ENCODE measurements at places on chromosomes 13 and 19.

- no peak for DNase-seq
Measured at GRCh38 chr19:10286803-10287737, at the start of gene ICAM4. TSS of gene ICAM4 (plus strand) at chr19:10286955. CDS start at chr19:10287013, 58 bp downstream.

- no peak for DNase-seq
Measured at GRCh38 chr13:36950920-36951319, 30.9 kb upstream of the SMAD9 start.

- DNase-seq, result no peak
Measured at GRCh38 chr19:29841559-29842367, 30.0 kb downstream of the CCNE1 start.

DNA sequence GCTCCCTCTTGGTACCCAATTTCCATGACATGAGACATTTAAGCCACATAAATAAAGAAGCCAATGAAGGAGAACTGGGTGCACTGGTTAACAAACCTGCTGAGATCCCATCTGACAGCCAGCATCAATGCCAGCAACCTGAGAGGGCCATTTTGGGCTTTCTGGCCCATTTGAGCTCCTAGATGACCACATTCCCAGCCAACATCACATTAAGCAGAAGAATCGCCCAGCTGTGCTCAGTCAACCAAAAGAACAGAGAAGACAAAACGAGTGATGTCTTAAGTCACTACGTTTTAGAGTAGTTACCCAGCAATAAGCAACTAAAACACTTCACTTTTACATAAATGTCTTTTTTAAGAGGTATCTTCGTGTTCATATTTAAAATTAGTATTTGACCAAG is 21.9 kb downstream of the LCP1 start:
- DNase-seq, result no peak

GRCh38 chr19:15225760-15226159 is 6.5 kb downstream of the EPHX3 start:
- no peak for DNase-seq

DNA sequence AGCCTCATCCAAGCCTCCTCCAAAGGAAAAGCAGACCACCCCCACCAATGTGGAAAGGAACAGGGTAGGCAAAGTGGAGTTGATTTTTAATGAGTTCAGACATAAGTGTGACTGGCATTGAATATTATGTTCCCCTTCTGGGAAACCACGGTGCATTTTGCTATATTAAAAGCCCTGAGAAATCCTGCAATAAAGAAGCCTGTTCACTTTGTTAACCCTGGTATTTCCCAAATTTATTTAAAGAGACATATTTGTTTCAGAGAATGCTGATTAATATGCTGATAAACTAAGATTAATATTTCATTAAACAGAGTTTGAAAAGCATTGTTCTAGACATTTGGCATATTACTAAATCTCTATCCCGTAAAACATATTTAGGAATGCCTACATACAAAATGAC is 151.4 kb downstream of the FGF14 start:
- DNase-seq, result no peak

DNA sequence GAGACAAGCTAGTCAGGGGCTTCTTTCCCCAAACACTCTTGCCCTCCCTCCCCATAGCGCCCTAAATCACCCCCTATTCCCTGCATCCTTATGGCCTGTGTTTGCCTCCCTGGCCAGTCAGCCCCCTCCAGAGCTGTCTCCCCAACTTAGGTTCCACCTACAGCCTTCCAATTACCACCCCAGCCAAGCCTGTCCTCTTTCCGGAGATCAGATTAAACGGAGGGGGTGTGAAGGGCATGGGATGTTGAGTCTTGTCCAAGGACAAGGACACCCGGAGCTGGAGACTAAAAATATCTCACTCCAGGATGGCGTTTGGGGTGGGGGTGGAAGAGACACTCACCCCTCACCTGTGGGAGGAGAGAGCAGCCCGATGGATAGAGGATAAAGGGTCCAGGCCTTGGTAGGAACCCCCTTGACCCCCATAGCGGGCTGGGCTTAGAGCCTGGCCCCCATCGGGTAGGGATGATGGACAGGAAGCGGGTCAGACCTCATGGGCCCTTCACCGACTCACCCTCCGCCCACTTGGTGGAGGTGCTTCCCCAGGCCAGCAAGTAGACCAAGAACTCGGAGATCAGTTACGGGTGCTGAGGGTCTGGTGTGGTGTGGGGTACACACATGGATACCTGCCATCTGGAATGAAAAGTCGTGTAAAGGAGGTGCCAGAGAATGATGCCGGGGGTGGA is 6.0 kb downstream of the ZNF865 start:
- DNase-seq, result no peak

- no peak for DNase-seq
Measured at GRCh38 chr13:72165276-72165675, 298.3 kb upstream of the DACH1 start.

GRCh38 chr13:97848886-97849285 is 104.6 kb upstream of the IPO5 start:
- DNase-seq, result no peak

DNA sequence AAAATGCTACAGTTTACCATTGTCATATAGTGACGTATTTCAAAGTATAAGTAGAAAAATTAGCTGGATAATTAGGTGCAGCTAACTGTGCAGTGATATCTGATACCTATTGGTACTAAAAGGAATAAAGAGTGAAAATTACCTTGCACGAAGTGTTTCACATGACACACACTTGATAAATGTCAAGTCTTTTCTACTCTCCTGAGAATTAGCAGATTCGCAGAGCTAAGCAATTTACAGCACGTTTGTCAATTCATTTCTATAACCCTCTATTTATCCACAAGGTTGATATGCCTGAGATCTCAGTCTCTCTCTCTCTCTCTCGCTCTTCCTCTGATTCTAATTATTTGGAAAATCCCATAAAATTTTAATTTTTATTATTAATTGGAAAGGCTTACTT is 1109.0 kb downstream of the EFNB2 start:
- DNase-seq, result no peak

DNA sequence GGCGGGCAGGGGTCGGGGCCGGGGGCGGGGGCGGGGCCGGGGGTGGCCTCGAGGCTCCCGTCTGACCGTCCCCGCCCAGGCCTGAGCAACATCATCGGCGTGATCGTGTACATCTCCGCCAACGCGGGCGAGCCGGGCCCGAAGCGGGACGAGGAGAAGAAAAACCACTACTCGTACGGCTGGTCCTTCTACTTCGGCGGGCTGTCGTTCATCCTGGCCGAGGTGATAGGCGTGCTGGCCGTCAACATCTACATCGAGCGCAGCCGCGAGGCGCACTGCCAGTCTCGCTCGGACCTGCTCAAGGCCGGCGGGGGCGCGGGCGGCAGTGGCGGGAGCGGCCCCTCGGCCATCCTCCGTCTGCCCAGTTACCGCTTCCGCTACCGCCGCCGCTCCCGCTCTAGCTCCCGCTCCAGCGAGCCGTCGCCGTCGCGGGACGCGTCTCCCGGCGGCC is 9.4 kb upstream of the CACNG6 start:
- no peak for DNase-seq

DNA sequence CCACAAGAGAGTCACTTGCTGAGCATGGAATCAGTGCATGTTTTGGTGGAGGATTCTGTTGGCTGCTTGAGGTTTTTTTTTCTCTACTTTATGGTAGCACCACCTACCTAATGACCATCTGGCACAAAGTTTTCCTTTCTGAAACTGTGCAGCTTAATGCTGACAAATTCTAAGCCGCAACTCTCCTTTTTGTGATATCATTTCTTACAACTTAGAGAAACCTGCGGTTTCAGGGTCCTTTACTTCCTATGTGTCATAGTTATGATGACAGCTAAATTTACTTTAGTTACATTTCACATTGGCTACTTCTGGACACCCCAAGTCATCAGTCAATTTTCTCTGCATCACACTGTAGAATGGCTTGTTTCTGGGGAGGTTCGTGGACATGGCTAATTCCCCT is 115.4 kb upstream of the TMTC4 start:
- DNase-seq, result no peak

GRCh38 chr19:31113293-31113692 is 235.9 kb downstream of the TSHZ3 start:
- DNase-seq, result no peak

DNA sequence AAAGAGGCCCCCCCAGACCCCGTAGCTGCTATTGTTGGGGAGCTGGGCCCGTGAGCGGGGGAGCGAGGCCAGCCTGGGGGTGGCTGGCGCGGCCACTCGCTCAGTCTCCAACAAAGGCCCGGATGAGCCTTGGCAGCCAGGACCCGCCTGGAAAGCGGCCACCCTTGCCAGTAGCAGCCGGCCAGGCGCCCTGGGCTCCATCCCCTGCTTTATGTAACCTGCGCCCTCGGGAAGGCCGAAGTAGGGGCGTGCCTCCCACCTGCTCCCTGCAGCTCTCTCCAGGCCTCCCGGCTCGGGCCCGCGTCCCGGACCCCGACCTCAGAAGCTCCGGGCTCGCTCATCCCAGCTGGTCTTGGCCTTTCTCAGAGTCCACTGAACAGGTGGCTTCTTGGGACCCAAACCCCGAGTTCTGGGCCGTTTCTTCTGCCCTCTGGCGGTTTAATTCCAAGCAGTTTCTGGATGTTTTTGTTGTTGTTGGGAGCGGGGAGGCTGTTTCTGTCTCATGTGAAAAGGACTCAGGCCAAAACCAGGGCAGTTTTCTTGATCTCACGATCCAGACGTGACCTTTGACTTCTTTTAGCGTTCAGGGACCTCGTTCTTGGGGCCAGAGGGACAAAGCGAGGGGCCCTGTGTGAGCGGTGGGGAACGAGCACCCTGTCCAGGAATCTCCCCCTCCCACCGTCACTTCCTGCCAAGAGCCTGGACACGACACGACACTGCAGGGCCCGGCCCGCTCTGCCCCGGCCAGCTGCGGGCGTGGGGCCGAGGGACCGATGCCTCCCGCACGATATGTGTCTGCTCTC is 1.2 kb downstream of the CDC34 start:
- DNase-seq, result no peak

DNA sequence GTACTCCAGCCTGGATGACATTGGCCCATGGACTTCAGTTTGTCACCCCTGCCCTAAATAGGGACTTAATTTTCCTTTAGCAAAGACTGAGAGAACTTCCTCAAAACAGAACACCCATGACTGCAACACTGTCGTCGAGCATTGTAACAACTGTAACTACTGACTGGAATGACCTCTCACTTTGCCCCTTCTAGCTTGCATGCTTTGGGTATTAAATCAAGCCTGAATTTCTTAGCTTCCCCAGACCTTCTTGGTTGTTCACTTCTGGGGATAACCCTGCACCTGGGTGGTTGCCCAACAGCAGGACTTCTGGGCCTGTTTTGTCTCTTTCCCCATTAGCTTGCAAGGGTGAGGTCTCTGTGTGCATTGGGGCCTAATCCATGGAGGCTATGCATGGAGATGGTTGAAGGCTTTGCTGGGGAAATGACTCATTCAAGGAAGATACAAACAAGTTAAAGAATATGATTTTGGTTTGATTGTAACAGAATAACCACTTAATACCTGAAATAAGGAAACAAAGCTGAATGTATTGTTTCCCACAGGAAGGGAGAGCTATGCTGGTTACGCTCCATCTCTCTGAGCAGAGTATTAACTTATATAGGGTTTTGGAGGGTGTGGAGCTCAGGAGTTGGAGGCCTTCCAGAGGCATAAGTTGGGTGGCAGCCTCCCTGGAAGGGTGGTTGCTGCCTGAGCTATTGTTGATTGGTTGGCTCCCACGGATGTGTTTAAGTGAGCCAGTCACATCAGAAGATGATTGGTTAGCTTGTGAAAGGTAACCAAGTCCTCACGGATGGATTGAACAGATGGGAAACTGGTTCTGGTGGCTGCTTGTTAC is 34.7 kb upstream of the UBAC2 start:
- no peak for DNase-seq

DNA sequence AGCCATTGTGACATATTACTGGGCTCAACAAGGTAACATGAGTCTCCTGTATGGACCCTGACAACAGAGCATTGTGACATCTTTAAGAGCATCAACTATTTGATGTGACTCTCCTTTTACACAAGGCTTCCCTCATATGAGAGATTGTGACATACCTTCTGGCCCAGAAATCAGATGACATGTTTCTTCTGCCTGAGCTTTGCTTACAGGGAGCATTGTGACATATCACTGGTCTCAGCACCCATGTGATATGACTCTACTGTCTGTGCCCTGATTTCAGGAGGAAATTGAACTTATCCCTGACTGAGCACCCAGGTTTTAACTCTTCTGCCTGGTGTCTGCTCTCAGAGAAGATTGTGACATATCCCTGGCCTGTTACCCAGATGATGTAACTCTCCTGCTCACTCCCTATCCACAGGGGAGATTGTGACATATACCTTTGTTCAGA is 15.9 kb upstream of the ZNF681 start:
- DNase-seq, result no peak

- no peak for DNase-seq
Measured at GRCh38 chr13:72050251-72050650, 183.2 kb upstream of the DACH1 start.

GRCh38 chr13:97809576-97809975 is 143.9 kb upstream of the IPO5 start:
- DNase-seq, result no peak

- no peak for DNase-seq
Measured at GRCh38 chr19:11963566-11964355, 1.1 kb upstream of the ZNF763 start.

DNA sequence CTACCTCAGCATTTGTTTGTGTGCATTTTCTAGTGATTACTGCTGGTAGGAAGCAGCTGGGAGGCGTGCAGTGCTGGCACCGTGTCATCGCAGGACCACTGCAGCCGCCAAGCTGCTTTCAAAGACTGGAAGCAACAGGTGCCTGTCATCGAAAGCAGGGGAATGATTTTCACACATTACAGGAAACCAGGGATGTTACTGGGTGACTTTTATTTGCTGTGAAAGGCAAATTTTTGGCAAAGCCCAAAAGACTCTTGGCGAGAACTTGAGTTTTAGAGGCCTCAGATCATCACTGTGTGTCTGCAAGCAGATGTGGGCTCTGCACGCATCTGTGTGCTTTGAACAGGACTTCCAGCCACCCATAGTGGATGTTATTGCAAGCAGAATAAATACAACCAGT is 176.4 kb downstream of the FLT1 start:
- no peak for DNase-seq

DNA sequence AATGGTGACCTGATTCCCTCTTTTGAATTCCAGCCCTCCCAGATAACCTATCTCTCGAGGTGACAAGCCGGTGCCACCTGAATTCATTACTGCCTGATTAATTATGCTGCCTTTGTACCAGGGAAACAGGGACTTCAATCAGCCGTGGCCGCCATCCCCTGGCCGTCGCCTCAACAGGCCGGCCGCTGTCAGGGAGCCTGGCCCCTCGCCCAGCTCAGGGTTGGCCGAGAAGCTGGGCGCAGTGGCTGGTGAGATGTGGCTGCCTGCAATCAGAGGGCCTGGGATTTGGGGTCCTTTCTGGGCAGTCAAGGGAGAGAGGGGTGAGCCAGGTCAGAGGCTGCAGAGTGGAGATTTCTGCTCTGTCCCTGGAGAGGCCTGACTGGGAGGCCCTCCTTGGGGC is 91.2 kb downstream of the KCTD15 start:
- DNase-seq, result no peak

DNA sequence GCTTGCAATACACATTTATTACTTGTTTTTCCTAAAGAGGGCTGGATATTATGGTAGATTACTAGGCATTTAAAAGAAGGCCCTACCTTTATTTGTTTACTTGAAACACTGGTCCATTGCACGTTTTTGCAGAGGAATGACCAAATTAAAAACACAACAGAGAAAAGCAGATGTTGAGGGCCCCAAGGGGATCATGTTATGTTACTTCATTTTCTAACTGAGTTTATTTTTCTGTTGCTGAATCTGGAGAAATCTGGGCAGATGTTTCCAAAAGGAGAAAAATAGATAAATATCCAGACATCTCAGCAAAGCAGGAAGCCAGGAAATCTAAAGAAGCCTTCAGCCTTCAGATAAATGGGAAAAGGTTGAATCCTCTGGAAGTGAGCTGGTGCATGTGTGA is 353.0 kb downstream of the NDFIP2 start:
- no peak for DNase-seq

GRCh38 chr19:6730153-6730804 is 7.1 kb downstream of the GPR108 start:
- no peak for DNase-seq

Data from NCI-H2081 treated with DMSO at 0.1 percent for 48 hours (cell line).